Daoy (cell line): ENCODE measurements at places on chromosomes 7 and 10.
A peak's percentile ranks its signal among the peaks of the same experiment; 100 is the strongest.

GRCh38 chr7:157301610-157302120 is 35.1 kb upstream of the DNAJB6 start:
- DNase-seq = no peak

GRCh38 chr10:89954787-89955566 is 253.6 kb downstream of the KIF20B start:
- no peak for DNase-seq

- DNase-seq = peak; percentile 46
Measured at GRCh38 chr7:38195804-38196595, 18.0 kb downstream of the STARD3NL start.

GRCh38 chr10:131686781-131687420 is 213.9 kb upstream of the PPP2R2D start:
- no peak for DNase-seq

DNA sequence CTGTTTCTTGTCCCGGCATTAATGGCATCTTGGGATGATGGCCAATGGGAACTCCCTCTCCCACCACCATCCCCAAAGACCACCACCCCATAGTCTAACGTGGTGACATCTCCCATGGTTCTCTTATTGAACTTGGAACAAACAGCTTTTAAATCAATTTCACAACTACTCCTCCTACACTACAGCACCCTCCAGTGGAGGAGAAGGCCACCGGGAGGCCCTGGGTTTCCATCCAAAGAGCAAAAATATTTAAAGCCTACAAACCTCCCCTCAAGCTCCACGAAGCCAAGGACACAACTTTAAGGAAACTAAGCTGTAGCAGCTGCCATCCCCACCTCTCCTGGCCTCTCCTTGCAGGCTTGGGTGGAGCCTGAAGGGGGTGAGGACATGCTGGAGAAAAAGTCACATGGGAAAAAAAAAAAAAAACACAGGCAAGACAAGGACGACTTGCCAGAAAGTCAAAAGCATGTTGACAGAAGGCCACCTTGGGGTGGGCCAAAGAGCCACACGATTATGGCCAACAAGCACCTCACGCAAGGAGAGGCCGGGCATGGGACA is 94.0 kb upstream of the LANCL2 start:
- DNase-seq = no peak

DNA sequence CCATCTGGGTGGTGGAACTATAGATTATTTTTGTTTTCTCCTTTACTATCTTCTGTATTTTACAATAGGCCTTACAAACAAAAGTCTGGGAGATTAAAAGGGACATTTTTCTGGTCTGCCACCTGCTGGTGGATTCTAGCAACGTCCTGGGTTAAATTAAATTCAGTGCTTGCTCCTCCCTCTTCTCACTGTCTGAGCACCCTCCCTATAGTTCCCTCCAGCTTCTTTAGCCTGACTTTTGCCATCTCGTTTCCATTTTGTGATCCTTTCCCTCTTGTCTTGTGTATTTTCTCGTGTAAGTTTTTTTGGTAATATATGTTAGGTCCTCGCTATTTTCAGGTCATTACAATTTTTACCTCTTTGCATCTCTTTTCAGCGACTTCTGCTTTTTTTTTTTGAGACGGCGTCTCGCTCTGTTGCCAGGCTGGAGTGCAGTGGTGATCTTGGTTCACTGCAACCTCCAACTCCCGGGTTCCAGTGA is 16.1 kb downstream of the ANKRD16 start:
- peak; percentile 32 for DNase-seq

DNA sequence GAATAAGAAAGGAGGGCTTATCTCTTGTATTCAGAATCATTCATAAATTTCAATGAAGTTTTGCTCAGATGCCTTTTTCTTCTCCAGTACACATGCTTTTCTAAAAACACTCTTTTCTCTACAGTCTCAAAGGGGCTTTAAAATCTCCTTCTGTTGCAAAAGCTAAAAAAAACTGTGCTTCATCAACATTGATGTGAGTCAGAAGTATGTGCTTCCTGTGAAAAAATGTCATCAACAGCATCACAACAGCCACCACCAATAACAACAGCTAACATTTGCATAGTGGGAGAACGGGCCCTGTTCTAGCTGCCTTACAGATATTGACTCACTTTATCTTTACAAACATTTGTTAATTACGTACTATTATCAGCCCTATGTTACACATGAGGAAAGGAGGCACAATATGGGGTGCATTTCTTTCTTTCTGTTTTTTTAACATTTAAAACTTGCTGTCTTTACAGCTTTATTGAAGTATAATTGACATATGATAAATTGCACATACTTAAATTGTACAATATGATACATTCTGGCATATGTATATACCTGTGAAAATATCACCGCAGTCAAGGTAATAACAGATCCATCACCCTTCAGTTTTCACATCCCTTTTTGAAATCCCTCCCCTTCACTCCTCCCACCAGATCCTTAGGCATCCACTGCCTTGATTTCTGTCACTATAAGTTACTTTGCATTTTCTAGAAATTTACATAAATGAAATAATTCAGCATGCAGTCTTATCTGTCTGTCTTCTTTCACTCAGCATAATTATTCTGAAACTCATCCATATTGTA is 1605.4 kb upstream of the LRRTM3 start:
- no peak for DNase-seq

- DNase-seq = no peak
Measured at GRCh38 chr10:49441488-49442476, 45.9 kb upstream of the DRGX start.

DNA sequence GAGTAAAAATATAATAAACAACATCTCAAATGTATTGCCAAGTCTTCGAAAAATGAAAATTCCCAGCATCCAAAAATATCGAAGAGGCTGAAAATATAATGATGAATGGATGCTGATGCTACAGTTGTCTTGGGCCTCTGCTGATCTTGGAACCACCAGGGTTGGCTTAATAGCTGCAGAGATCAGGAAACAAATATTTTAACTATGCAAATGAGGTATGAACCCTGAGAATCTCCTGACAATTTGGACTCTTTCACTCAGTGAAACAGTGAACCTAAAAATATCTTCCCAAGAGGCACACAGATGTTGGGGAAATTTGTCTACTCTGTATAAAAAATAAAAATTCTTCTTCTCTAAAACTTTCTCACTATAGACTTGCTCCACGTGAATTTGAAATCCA is 97.7 kb upstream of the EGFR start:
- DNase-seq = no peak

DNA sequence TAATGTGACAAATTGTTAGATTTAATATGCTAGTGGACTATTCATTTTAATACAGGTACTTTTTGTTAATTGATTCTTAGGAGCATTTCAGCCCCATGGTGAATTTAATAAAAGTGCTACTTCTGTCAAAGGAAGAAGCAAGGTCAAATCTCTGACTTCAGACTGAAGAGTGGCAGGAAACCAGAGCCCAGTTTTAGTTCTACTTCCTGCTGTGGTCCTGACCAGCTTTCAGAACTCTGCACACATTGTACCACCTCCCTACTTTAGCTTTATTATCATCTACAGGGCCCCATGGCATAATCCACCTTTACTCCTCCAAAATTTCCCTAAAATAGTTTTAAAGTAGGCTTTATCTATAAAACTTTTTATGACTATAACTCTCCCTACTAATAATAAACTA is 33.7 kb downstream of the CTTNBP2 start:
- DNase-seq = no peak

DNA sequence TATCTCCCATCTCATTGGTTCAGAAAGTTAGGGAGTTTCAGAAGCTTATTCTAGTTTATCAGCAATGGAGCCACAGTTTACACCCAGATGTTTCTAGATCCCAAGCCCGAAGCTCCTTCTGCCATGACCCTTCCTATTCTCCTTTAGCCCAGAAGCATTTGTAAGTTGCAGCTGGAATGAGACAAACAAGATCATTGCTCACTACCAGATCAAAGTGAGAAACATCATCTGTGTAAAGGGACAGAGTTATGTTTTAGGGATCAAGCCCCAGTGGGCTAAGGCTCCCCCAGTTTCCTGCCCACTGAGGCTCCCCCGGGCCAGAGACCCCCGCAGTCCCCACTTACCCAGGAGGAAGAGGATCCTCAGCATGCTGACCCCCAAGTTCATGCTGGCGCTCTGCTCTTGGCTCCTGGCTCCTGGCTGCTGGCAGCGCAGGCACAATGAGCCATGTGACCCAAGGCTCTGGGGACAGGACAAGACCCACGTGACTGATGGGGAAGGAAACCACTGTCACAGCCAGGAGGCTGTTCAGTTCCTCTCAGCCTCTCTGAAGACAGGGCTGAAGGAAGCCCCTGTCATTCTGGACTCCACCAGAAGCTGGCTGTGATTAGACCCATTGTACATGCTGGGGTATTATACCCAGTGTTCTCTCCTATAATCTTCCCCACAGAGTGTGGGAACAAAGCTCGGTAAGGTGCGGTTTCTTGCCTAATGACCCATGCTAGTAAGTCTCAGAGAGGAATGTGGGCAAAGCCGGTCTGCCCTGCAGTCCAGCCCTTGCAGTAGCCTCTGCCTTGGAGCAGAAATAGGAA is at the start of gene TMEM273:
Gene TMEM273 (minus strand): TSS at position 442 of the 812 bp plus-strand sequence. CDS start 55 bp downstream, at position 387.
- DNase-seq = peak; percentile 37

DNA sequence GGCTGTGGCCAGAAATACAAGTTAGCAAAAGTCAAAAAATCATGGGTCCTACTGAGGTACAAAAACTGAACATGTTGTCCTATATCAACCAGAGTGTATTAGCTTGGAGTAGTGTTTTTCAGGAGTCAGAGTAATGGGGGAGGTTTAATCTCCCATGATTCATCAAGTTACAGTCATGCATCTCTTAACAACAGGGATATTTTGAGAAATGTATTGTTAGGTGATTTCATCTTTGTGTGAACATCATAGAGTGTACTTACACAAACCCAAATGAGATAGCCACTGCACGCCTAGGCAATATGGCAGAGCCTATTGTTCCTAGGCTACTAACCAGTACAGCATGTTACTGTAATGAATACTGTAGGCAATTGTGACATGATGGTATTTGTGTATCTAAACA is 14.9 kb upstream of the TES start:
- peak; percentile 55 for DNase-seq

DNA sequence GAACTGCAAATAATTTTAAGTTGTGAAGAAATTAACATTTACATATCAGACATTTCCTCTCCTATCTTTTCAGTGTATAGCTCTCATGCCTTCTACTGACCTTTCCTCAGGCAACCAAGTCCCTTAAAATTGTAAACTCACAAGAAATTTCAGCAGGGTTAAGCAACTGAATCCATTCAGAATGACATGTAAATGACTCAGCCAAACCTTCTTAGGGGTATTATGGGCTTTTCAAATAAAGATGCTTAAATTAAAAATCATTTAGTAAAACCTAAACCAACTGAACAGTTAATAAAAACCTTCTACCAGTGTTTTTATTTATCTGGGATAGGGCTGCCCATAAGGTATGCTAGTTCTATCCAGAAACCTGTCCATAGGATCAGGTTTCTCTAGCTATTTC is 20.7 kb downstream of the WAPL start:
- no peak for DNase-seq

DNA sequence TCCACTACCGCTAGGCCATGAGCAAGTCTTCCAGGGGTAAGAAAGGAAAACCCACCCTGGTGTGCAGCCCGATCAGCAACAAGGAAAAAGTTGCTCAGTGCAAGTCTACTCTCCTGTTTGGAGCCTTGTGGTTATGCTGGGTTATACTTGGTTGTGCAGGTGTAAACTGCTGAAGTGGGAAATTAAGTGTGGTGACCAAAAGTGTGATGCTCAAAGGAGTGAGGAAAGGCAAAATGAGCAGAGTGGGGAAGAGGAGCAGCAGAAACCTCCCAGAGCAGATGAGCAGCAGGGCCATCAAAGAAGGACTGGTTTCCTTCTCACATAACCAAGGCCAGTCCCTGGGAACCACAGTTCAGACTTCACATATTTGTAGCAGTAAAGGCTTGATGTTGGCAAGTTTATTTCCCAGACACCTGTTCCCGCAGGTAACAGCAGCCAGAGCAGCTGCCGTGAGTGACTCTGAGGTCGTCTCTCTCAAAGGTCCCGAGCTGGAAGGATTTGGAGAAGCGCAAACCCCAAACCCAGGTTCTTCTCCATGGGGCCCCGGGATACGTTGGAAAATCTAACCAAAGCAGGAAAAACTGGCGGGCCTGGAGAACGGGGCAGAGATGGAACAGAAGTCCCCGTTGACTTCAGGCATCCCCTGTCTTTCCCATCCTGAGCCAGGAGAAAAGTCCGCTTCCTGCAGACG is 607 bp upstream of the SMO start:
- no peak for DNase-seq

DNA sequence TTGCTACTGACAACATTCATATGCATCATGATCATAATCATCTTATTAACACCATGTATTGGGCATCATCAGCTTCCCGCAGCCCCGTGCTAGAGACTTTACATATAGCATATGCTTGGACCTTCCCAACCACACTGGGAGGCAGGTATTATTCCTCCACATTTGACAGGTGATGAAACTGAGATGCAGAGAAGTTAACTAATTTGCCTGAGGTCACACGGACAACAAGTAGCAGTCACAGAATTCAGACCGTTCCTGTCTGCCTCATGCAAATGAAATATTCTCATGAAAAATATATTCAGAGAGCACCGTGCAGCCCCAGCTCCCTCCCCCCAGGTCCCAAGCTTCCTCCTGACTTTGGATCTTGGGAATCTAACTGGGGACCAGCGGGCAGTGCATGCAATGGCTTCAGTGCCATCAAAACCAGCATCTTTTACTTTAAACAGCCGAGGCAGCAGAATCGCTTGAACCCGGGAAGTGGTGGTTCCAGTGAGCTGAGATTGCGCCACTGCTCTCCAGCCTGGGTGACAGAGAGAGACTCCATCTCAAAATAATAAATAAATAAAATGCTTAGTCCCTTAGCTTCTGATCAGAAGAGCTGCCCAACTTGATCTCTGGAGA is 112.2 kb upstream of the GPR26 start:
- DNase-seq = no peak

DNA sequence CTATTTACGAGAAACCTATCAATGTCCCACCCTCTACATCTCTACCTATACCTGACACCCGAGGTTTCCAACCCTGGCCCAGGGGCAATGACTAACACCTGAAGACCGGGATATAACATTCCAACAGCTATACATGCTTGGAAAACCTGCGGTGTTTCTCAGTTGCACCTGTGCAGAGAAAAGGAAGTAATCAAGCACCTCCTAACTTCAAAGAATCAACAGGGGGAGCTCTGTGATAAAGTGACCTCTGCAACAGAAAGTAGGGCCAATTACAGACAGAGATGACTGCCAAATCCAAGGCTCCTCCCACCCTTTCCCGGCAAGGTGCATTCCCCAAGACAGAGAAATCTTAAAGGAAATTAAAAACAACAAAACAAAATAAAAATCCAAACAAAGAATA is 41.3 kb downstream of the CCDC6 start:
- DNase-seq = peak; percentile 13
